Central memory CD8-positive, alpha-beta T cell (primary cell): ENCODE measurements at places on chromosomes 4 and X.

GRCh38 chr4:104941661-104942062 lies 205.0 kb upstream of the TET2 start:
- DNase-seq, result no peak

DNA sequence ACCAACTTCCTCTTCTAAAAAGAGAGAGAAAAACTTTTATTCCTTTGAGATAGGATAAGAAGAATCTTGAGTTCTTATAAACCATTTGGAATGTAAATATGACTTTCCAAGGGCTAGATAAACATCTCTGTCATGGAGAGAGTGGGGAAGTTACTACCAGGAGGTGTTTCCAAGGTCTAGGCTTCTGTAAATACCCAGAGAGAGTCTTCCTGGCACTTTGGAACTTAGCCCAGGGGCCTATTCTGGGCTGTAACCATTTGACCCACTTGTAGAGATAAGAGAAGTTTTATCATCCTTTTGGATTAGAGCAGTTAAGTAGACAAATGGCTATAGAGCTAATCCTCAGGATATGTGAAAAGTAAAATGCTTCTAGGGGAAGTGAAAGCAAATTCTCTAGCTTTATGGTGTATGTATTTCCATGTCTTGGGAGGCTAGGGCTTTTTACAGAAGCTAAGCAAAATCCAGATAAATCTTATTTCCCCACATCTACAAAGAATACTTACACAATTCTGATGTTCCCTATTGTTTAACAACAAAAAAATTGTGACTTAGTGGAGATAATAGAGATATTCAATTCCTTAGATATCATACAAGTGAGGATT lies 51.1 kb downstream of the MCUB start:
- no peak for DNase-seq

GRCh38 chr4:95092766-95093165 lies 335.0 kb downstream of the BMPR1B start:
- DNase-seq, result no peak

- DNase-seq, result no peak
These were observed 917.2 kb downstream of the CENPC start for GRCh38 chr4:66628146-66628545.

DNA sequence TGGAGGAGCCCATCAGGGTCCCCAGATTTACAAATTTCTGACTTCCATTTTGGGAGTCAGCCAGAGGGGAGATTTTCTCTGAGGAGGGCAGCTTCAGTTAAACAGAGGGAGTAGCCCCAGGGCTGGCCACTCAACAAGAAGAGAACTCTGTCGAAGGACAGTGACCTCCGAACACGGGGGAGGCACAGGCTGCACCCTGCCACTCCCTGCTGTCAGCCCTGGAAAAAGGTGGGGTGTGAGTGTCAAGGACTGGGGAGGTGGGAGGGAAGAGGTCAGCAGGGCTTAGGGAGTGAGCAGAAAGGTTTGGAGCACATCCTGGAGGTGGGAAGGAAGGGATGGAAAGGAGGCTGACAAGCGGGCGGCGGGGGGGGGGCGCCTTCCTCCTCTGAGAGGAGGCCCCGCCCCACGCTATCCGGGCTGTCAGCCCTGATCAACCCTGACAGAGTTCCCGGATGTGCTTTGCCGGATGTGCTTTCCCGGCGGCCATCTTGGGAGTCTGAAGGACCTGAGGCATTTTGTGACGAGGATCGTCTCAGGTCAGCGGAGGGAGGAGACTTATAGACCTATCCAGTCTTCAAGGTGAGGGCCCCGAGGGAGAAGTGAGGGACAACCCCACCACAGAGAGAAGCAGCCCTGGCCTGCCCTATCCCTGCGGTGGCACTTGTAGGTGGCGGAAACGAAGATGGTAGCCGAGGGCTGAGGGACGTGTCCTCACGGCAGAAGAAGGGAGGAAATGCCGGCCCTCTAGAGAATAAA lies at the start of gene MAGEC1:
Gene MAGEC1 (plus strand): TSS at position 495 of the 756 bp plus-strand sequence. CDS start 1,179 bp downstream, outside the sequence.
- no peak for DNase-seq

DNA sequence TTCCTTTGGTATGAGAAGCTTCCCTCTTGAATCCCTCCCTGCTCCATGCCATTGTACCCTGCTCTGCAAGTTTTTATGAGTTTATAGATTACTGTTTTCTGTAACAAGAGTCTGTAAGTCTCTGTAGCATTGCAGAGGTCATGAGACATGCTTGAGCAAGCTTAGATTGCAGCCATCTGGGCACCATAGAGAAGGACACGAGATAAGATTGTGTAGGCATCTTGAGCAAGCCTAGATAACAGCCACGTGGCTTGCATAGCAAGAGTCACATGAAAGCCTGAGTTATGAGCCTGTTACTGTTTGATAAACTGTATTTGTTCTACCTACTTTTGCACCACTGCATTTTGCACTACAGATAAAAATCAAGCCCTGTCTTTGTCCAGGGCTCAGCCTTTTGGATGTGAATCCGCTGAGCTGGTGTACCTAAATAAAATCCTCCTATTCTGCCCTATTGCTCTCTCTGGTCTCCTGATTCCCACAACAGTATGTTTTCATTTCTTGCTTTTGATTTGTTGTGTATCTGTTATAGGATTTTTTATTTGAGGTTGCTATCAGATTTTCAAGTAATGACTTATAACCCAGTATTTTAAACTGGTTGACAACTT lies 127.4 kb upstream of the ANKRD50 start:
- DNase-seq, result no peak

- DNase-seq, result no peak
These were observed 76.6 kb downstream of the DDX60 start for GRCh38 chr4:168241953-168242352.

- DNase-seq, result no peak
These were observed 1500.0 kb downstream of the STIM2 start for GRCh38 chr4:28360681-28361080.
